ENCODE measurements at places on chromosomes 5 and 9.

GRCh38 chr5:9691261-9691660 lies 61.1 kb upstream of the TAS2R1 start:
- no peak for DNase-seq

GRCh38 chr9:94010980-94011533 lies 55.9 kb upstream of the BARX1 start:
- no peak for DNase-seq

- no peak for DNase-seq
Measured at GRCh38 chr9:95940265-95940664, 64.8 kb downstream of the ERCC6L2 start.

GRCh38 chr9:130188860-130189481 lies 16.8 kb downstream of the NCS1 start:
- no peak for DNase-seq

- no peak for DNase-seq
Measured at GRCh38 chr9:134639994-134640393, 1.6 kb upstream of the COL5A1 start.

DNA sequence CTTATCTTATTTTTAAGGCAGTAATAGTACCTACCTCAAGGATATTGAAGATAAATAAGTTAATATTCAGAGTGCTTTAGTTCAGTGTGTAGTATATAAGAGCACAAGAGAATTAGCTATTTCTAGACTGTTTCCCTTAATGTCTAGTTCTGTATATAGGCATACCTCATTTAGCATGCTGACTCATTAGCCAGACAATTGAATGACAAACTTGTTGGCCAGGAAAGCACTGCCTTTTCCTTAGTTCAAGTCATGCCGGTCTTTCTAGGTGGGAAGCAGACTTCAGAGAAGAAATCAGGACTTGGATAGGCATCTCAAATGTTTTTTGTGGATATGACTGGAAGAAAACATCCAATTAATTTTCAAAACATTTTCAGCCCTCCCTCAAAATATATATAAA lies 3.2 kb upstream of the FBXO4 start:
- DNase-seq: no peak
